ENCODE measurements at places on chromosomes 16 and 17. TPM values are rescaled to one million over a fixed set of nuclear protein-coding genes. Genes with fewer than 3 reads are reported as not detected.
A peak's percentile ranks its signal among the peaks of the same experiment; 100 is the strongest.

DNA sequence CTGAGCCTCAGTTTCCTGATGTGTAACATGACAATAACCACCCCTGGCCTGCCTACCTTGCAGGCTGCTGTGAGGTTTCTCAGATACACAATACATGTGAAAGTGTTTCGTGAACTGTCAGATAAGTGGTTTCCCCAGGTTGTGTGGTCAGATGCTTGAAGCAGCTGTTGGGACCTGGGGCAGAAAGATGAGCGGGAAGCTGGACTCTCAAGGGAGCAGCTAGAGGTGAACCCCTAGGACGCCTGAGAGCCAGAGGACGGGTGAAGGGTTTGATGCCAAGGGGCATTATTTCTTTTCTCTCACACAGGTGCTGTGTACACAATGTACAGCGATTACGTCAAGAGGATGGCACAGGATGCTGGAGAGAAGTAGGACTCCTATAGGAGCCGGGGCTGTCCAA, 2.3 kb downstream of the HIGD1B start:
- DNase-seq: no peak

- DNase-seq: no peak
Measured at GRCh38 chr16:81823111-81823510, 44.0 kb downstream of the PLCG2 start.

DNA sequence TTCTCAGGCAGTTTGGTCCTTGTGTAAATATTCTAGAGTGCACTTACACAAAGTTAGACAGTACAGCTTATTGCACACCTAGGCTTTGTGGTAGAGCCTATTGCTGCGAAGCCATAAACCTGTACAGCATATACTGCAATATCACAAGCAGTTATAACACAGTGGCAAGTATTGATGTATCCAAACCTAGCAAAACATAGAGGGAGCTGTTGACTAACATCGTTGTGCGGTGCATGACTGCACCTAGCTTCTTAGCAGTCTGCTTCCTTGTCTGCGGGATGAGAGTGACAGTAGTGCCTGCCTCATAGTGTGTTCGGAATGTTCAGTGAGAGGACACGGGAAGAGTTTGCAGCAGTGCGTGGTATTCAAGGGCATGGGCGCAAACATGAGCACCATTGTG, 78.9 kb downstream of the MPRIP start:
- no peak for DNase-seq

- DNase-seq: no peak
Measured at GRCh38 chr17:76405967-76406647, 21.7 kb downstream of the SPHK1 start.

DNA sequence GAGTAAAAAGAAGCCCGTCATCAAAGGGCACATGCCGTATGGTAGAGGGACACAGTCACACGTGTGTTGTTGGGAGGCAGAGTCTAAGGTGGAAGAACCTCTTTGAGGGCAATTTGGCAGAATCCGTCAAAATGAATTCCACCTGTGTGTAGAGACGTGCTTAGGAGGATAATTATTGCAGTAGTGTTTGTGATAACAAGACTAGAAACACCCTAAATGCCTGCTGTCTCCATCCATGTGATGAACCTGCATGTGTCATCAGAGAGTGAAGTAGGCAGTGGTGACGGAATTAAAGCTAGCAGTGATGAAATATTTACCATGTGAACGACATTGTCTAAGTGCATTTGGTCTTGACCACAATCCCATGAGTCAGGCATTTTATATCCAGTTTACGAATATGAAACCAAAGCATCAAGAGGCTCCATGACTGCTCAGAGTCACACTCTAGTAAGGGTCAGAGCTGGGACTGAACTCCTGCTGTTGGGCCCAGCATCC, 61.3 kb upstream of the ADORA2B start:
- DNase-seq: peak; percentile 89

GRCh38 chr16:83722456-83723183, 85.2 kb upstream of the HSBP1 start:
- DNase-seq: no peak

- DNase-seq: peak; percentile 21
Measured at GRCh38 chr17:76337413-76337777, 16.3 kb downstream of the PRPSAP1 start.

DNA sequence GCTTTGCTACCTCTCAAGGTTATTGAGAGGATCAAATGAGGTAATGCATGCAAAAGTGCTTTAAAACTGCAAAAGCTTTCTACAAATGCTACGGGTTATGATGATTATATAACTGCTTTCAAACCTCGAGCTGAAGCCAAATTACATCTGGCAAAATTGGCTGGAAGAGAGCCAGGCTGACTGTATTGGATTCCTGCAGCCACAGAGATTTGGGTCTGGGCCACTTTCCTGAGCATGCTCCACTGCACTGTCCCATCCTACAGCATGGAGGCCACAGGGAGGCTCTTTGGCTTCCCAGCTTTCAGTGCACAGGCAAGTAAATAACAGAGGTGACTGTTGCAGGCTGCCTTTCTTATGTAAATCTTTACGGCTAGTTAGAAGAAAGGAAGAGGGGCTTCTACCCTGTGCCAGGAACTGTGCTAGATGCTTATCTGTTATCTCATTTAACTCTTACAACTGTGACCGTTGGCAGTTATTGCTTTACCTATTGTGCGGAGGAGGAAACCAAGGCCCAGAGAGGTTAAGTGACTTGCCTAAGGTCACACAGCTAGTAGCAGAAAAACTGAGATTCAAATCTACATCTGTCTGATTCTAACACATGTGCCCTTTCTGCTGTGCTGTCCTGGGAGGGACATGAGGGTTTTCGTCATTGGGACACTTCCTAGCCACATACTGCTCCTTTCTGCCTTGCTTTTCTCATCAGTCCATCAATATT, 121.8 kb downstream of the SPACA3 start:
- DNase-seq: no peak

DNA sequence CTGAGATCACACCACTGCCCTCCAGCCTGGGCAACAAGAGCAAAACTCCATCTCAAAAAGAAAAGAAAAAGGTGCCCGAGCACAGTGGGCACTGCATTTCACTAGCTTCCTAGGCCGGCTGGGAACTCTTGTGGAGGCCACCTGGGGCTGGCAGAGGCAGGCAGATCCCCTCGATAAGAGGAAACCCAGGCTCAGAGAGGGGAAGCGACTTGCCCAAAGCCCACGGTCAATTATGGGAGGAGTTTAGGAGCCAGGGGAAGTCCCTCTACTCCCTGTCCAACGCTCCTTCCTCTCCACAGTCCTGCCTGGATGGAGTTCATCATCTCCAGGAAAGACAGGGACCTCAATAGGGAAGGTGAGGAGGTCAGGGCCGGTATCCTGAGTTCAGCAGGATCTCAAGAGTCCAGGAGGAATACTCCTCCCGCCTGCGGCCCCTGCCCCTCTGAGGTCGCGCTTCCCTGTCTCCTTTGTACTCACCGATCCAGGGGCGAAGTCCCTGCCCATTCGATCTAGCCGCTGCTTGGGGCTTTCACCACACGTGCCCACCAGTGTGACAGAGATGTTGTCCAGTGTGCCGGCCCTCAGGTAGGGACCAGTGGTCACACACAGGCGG, 841 bp downstream of the ALOXE3 start:
- no peak for DNase-seq

DNA sequence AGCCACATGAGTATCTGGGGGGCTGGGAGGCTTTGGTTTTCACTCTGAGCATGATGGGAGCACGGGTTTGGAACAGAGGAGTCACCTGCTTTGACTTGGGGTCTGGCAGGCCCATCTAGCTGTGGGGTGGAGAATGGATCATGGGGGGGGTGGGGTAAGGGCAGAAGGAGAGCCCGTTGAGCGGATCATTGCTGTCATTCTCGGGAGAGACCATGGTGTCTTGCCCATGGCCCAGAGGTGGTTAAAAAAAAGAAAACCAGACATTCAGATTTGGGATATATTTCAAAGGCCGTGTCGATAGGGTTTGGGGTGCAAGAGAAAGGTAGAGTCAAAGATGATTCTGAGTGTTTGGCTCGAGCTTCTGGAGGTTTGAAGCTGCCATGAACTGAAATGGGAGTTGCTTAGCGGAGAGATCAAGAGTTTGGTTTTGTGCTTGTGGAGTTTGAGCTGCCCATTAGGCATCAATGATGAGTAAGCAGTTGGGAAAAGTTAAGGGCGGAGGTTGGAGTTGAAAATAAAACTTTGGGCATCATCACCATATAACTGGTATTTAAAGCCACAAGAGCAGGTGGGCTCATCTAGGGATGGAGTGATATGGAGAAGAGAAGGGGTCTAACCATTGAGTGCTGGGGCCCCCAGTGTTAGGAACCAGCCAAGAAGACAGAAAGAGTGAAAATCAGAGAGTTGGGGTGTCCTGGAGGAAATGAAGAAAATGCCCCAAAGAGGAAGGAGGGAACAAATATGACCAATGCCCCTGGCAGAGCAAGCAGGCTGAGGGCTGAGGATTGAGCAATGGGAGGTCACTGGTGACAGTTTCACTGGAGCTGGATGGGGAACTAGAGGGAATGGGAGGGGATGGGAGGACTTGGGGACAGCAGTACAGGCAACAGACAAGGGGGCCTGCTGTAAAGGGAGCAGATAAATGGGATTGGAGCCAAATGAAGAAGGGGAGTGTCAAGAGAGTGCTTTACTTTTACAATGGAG, 1.9 kb downstream of the NOD2 start:
- no peak for DNase-seq

GRCh38 chr16:47884116-47884725, 271.6 kb downstream of the ABCC12 start:
- DNase-seq: no peak

- DNase-seq: peak; percentile 47
Measured at GRCh38 chr16:78175287-78175686, 75.8 kb downstream of the WWOX start.

DNA sequence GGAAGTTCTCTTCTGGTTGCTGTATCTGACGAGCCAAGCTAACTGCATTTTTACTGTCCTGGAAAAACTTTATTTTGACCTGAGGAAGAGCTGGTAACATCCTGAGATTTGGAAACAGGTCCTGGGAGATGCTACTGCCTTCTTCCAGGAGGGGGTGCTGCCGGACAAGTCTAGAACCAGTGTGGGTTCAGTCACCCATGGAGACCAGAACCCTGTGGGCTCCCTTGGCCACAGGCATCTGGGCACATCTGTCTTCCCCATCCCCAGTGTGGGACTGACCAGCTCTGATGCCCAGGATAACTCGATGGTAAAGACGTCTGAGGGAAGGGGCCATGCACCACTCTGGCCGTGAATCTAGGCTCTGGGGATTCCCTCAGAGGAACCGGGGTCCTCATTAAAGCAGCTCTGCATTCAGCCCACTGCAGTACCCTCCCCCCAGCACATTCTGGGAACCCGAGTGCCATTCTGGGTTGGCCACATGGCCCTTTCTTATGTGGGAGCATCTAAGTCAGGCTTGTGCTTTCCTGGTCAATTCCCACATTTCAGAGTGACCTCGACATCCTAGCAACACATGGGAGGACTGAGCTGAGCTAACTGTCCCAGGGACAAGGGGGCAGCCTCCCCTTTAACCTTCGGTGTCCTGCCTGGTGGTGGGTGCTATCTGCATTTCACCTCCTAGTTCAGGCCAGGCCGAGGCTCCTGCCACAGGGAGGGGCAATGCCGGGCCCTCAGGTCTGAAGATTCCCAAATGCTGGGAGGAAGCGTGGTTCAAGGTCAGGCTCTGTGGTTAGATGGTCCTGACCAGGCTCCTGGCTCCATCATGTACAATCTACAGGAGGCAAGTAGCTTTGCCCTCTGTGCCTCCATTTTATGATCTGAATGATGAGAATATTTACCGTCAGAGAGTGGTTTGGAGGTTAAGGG, 6.4 kb downstream of the C16orf86 start:
- DNase-seq: peak; percentile 63

- DNase-seq: no peak
Measured at GRCh38 chr17:3985846-3986245, 21.6 kb upstream of the ATP2A3 start.

MEIOC gene
- 0.02 TPM for total RNA-seq

ZNF48 gene
- total RNA-seq: 12.2 TPM

PIK3R5 gene
- not detected for total RNA-seq

P2RX5 gene
- 15.9 TPM for total RNA-seq

TPSAB1 gene
- total RNA-seq: not detected

Measured in HT1080 (cell line).